Right lobe of liver (tissue), 6 donors: ENCODE measurements at places on chromosomes 5 and 9.
A peak's percentile ranks its signal among the peaks of the same experiment; 100 is the strongest.

DNA sequence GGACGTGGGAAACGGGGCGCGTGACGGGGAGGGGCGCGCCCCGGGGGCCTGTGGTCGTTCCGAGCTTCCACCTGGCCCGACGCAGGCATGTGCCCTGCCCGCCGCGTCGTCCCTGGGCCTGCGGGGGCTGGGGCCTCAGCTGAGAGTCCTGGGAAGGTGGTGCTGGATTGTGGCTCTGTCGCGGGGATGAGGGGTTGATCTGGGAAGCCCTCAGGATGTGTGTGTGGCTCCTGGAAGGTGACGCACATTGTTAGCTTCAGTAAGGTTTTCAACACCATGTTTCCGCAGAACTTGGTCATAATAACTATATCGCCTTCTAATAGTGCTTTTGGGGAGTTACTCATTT, 589.1 kb downstream of the MTRR start:
- no peaks in the 10 kb centered on the region for H3K36me3 ChIP-seq
- DNase-seq, result no peak
- H3K4me1 ChIP-seq, result no peaks in the 10 kb centered on the region
- H3K4me3 ChIP-seq, result peak overlapping the region; percentile 74

- H3K4me1 ChIP-seq, result peaks cover 4% of the 10 kb centered on the region
- H3K27me3 ChIP-seq, result no peaks in the 10 kb centered on the region
- DNase-seq, result no peak
- no peak overlapping the region for H3K4me3 ChIP-seq
- no peaks in the 10 kb centered on the region for H3K36me3 ChIP-seq
- H3K27ac ChIP-seq, result no peak overlapping the region
These were observed 5.8 kb upstream of the BICD2 start for GRCh38 chr9:92770360-92770995.

DNA sequence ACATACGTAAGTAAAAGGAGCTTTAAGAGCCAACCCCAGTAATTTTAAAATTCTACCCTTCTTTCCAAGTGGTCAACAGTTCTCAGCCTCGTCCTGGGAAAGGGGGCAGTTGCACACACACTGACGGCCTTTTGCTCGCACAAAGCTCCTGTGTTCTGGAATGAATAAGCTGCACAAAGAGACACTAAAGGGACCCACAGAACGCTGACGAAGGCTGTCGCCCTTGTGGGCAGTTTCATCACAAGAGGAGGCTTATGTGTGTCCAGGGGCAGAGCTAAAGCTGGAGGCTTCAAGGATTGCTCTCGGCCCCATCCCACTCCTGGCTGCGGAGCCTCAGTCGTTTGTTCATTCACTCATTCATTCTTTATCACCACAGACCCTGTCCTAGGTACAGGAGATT, 67.0 kb upstream of the NEK6 start:
- no peaks in the 10 kb centered on the region for H3K36me3 ChIP-seq
- no peaks in the 10 kb centered on the region for H3K27me3 ChIP-seq
- DNase-seq, result no peak
- H3K27ac ChIP-seq, result no peak overlapping the region
- no peaks in the 10 kb centered on the region for H3K4me1 ChIP-seq

DNA sequence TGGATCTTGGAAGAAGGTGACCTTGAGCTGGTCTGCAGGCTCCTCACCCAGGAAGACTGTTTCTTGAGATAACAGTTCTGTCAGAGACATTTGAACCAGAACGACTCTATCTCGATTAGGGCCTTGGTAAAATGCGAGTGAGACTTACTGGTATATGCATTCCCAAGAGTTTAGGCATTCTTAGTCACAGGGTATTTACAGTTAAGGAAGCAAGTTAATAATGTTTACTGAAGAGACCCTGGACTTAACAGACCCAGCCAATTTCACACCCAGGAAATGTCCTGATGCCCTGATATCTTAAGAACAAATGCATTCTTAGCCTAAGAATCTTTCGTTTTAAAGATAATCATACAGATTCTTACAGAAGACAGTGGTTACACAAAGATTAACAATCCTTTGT, 1867.2 kb upstream of the C9orf72 start:
- H3K4me3 ChIP-seq, result no peak overlapping the region
- DNase-seq, result no peak
- no peaks in the 10 kb centered on the region for H3K4me1 ChIP-seq
- H3K27me3 ChIP-seq, result no peaks in the 10 kb centered on the region

- no peak overlapping the region for H3K27ac ChIP-seq
- H3K4me1 ChIP-seq, result peaks cover 4% of the 10 kb centered on the region
- H3K27me3 ChIP-seq, result no peaks in the 10 kb centered on the region
- peak overlapping the region; percentile 78 for H3K4me3 ChIP-seq
- H3K36me3 ChIP-seq, result no peaks in the 10 kb centered on the region
These were observed 624 bp upstream of the RETREG1 start for GRCh38 chr5:16617274-16617968.

DNA sequence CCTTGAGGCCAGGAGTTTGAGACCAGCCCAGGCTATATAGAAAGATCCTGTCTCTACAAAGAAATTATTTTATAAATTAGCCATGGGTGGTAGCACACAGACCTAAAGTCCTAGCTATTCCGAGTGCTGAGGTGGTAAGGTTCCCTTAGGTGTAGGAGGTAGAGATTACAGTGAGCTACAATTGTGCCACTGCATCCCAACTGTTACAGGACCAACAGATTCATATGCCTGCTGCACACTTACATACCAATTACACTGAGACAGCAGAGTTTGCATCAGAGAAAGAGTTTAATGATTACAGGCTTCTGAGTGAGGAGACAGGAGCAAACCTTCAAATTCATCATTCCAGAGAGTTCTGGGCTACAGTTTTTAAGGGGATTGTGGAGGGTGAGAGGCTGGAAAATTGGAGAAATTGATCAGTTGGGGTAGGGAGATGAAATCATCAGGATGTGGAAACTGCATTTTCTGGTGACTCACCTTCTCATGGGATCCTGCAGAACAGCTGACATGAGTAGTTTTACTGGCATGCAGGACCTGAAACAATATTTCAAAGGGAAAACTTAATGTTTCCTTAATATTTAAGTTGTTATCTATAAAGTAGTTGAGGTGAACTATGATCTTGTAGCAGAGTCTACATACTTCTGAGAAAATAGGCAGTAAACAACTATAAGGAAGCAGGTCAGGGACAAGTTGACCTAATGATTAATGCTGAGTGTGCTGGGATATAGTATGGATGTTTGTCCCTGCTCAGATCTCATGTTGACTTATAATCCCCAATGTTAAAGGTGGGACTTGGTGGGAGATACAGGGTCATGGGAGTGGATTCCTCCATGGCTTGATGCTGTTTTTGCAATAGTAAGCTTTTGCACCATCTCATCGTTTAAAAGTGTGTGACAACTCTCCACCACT, 54.7 kb downstream of the ANXA2R start:
- H3K4me3 ChIP-seq, result no peak overlapping the region
- no peaks in the 10 kb centered on the region for H3K4me1 ChIP-seq
- H3K27ac ChIP-seq, result no peak overlapping the region
- DNase-seq, result no peak
- H3K36me3 ChIP-seq, result no peaks in the 10 kb centered on the region
- H3K27me3 ChIP-seq, result no peaks in the 10 kb centered on the region

DNA sequence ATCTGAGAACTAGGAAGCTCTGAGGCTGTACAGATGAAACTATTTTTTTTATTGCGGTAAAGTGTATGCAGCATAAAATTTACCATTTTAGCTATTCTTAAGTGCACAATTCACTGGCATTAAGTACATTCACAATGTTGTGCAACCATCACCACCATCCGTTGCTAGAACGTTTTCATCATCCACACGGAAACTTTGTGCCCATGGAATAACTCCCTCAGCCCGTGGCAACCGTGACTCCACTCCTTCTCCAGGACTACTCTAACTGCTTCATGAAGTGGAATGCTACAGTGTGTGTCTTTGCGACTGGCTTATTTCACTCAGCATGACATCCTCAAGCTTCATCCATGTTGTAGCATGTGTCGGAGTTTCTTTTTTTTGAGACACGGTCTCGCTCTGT, 57.1 kb downstream of the COL23A1 start:
- no peaks in the 10 kb centered on the region for H3K27me3 ChIP-seq
- no peak overlapping the region for H3K4me3 ChIP-seq
- DNase-seq, result no peak

- no peak overlapping the region for H3K27ac ChIP-seq
- H3K4me1 ChIP-seq, result no peaks in the 10 kb centered on the region
- no peak overlapping the region for H3K4me3 ChIP-seq
These were observed 102.0 kb upstream of the DMAC1 start for GRCh38 chr9:7901621-7902020.

- no peaks in the 10 kb centered on the region for H3K4me1 ChIP-seq
- no peak for DNase-seq
- no peaks in the 10 kb centered on the region for H3K27me3 ChIP-seq
- no peak overlapping the region for H3K4me3 ChIP-seq
- no peak overlapping the region for H3K27ac ChIP-seq
These were observed 37.7 kb downstream of the SPARC start for GRCh38 chr5:151648988-151649387.

- H3K27ac ChIP-seq, result peak overlapping the region; percentile 79
- H3K4me1 ChIP-seq, result peaks cover 5% of the 10 kb centered on the region
- peak; percentile 51 for DNase-seq
- no peak overlapping the region for H3K4me3 ChIP-seq
- no peaks in the 10 kb centered on the region for H3K27me3 ChIP-seq
These were observed 8.1 kb downstream of the FAM193B start for GRCh38 chr5:177546258-177546741.

- H3K4me3 ChIP-seq, result no peak overlapping the region
- no peak for DNase-seq
- no peak overlapping the region for H3K27ac ChIP-seq
- no peaks in the 10 kb centered on the region for H3K4me1 ChIP-seq
These were observed 23.1 kb downstream of the NDUFS6 start for GRCh38 chr5:1824109-1824821.

DNA sequence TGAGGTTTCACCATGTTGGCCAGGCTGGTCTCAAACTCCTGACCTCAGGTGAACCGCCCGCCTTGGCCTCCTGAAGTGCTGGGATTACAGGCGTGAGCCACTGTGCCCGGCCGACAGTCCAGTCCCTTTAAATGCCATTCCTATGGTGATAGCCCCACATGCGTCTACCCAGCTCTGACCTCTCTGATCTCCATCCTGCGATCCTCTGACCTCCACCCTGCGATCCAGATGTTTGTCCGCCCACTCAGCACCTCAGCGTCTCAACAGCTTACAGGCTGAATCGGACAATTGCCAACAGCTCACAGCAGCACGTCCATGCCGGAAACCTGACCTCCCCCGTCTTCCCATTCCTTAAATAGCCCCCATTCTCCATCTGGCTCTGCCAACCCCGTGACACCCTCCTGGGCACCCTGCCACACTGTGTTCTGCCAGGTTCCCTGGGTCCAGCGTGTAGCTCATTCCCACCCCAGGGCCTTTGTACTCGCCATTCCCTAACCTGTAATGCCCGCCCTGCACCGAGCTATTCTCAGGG, 44.0 kb upstream of the RNU6ATAC start:
- no peak overlapping the region for H3K4me3 ChIP-seq
- no peaks in the 10 kb centered on the region for H3K36me3 ChIP-seq
- H3K4me1 ChIP-seq, result peaks cover 35% of the 10 kb centered on the region
- H3K27ac ChIP-seq, result peak overlapping the region; percentile 13

- peaks cover 5% of the 10 kb centered on the region for H3K4me1 ChIP-seq
- H3K27me3 ChIP-seq, result peaks cover 34% of the 10 kb centered on the region
- no peak overlapping the region for H3K27ac ChIP-seq
- no peaks in the 10 kb centered on the region for H3K36me3 ChIP-seq
- peak; percentile 73 for DNase-seq
- peak overlapping the region; percentile 23 for H3K4me3 ChIP-seq
These were observed 7.0 kb upstream of the EBF1 start for GRCh38 chr5:159106569-159107282.

DNA sequence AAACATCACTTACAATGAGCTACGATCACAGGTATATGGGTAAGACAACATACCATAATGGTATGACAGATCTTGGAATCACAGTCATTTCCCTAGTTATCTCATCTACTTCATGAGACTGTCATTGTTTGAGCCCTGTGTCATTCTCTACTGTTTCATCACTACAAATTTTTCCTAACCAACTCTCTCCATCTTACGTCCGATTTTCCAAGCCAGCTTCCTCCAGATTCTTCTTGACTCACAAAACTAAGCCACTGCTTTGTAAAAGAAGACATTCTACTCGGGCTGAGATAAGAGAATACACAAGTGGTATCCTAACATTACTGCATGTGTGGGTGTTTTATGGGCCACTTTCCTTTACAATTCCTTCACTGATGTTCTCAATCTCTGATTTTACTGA, 49.6 kb downstream of the SERINC5 start:
- no peak overlapping the region for H3K4me3 ChIP-seq
- H3K27ac ChIP-seq, result peak overlapping the region; percentile 97
- H3K27me3 ChIP-seq, result no peaks in the 10 kb centered on the region
- no peaks in the 10 kb centered on the region for H3K36me3 ChIP-seq
- H3K4me1 ChIP-seq, result peaks cover 69% of the 10 kb centered on the region

DNA sequence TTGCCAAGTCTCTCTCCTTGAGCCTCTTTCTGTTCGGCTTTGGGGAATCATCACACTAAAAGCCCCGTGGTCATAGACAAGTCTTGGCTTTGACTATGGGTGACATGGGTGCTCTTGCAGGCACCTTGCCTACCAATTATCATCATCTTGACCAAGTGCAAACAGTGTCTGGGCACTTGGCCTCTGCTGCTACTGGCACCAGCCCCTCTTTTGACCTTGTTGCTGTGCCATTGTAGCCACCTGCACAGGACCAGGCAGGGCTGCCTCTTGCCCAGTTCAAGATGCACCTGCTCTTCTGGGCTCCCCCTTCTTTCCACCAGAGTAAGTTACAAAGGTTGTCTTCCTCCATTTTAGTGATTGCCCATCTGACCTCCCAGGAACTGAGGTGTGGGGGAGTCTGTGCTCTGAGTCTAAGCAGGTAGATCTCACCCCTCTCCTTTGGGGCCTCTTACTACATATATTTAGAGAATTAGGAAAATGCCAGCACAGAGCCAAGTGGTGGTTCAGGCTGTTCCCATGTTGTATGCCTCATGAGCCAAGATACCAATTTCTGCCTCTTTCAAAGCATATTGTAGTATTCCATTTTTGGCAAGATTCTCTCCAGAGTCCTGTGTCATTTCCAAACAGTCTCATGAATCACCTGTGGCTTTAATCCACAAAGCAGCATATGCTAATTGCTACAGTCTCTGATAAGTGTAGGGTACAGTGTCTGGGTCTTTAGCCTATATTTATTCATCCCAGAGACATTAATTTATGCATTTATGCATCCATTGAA, 142.9 kb upstream of the DAP start:
- no peaks in the 10 kb centered on the region for H3K4me1 ChIP-seq
- DNase-seq, result no peak

- no peak for DNase-seq
- no peaks in the 10 kb centered on the region for H3K27me3 ChIP-seq
- no peak overlapping the region for H3K4me3 ChIP-seq
- no peaks in the 10 kb centered on the region for H3K36me3 ChIP-seq
- no peaks in the 10 kb centered on the region for H3K4me1 ChIP-seq
- no peak overlapping the region for H3K27ac ChIP-seq
These were observed 452.1 kb downstream of the EFNA5 start for GRCh38 chr5:107218457-107219193.
